ENCODE measurements at places on chromosomes 2 and 18.

GRCh38 chr2:77147153-77147552 lies 375.0 kb downstream of the LRRTM4 start:
- DNase-seq, result no peak

DNA sequence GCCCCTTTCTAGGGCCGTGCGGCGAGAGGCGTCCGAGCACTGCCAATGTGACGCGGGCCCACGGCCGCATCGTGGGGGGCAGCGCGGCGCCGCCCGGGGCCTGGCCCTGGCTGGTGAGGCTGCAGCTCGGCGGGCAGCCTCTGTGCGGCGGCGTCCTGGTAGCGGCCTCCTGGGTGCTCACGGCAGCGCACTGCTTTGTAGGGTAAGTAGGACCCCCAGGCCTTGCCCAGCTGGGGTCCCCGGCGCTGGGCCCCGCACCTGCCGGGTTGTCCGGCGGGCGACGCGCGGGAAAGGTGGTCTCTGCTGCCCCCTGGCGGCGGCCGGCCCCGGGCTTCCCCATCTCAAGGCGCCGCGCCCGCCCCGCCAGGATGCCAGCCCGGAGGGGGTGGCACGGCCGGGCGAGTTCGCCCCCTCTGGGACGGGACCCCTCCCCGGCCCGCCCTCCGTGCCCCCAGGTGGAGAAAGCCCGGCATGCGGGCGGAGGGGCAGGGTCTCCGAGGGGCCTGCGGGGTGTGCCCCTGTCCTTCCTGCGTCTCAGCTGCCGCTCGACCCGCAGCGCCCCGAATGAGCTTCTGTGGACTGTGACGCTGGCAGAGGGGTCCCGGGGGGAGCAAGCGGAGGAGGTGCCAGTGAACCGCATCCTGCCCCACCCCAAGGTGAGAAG lies 1.9 kb downstream of the PRSS56 start:
- DNase-seq, result peak; percentile 36

- no peak for DNase-seq
These were observed 104.5 kb upstream of the YWHAQ start for GRCh38 chr2:9735335-9735734.

DNA sequence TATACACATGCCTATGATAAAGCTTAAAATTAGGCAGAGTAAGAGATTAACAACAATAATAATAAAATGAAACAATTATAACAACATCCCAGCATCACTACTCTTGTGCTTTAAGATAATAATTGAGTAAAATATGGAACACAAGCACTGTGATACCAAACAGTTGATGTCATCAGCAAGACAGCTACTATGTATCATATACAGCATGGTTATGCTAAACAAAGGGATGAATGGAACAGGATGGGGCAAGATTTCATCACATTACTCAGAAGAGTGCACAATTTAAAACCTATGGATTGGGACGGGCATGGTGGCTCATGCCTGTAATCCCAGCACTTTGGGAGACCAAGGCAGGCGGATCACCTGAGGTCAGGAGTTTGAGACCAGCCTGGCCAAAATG lies 1221.0 kb downstream of the SUCLG1 start:
- DNase-seq, result no peak

DNA sequence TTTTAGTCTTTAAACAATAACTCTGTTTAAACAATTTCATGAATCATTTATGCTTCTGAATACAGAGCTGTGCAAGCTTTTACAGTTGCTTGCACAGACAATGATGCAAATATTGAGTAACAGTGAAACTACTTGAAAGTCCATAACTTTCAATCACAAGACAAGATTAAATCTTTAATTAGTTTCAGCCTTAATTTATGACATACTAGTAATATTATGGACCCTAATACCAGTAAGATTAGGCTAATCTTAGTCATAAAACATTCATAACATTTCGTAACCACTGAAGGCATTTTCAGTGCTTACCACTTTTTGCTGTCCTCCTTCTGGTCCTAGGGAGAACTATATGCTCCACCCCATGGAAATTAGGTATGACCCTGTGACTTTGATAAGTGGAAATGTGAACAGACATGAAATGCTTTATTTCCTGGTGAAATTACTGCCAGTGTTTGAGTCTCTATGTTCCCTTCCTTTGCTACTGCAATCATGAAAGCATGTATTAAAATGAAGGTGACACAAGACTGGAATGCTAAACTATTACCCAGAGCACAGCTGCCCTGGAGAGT lies 1.8 kb upstream of the COBLL1 start:
- DNase-seq, result no peak

DNA sequence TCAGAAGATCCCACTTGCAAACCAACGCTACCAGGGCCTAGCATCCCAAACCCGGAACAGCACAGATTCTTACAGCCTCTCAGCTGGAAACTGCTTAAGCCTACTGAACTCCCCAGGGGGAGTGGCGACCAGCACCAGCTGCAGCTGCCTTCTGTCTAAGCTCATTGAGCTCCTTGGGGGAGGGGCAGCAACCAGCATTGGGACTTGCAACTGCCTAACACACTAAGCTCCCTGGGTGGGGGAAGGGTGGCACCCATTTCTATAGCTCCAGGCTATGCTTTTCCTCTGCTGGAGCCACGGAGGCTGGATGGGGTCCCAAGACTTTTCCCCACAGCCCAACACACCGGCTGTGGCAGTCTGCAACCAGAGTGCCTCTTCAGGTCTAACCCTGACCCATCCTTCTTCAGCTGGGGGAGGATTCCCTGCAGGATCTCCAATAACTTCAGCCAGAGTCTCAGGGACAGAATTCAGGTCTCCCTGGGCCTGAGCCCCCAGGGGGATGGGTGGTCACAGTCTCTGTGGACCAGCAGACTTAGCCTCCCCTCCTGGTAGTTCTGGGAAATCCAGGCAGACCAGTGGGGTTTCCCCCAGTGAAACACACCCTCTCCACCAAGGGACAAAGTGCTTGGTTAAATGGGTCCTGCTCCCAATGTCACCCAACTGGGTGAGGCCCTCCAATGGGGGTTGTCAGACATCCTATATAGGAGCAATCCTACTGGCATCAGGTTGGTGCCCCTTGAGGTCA lies 45.9 kb upstream of the ITGA4 start:
- DNase-seq, result no peak

- DNase-seq, result no peak
These were observed 45.8 kb downstream of the INPP5D start for GRCh38 chr2:233105930-233106329.

DNA sequence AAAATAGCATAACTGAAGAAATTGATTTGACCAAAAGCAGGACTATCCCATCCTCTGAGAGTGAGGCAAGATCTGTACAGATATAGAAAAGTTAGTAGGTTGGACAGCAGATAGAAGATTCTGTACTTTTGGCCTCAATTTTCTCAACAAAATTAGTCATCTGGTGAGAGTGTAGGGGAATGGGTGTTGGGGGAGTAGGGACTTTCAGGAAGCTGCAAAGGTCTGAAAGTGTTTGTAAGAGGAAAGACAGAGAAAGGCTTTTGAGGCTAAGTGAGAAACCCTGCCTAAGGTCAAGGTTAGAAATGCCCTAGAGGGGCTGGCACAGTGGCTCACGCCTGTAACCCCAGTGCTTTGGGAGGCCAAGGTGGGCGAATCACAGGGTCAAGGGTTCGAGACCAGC lies 40.3 kb downstream of the DAPL1 start:
- DNase-seq, result no peak
